ENCODE measurements at places on chromosomes 2 and 18. TPM values are rescaled to one million over a fixed set of nuclear protein-coding genes. Genes with fewer than 3 reads are reported as not detected.

DNA sequence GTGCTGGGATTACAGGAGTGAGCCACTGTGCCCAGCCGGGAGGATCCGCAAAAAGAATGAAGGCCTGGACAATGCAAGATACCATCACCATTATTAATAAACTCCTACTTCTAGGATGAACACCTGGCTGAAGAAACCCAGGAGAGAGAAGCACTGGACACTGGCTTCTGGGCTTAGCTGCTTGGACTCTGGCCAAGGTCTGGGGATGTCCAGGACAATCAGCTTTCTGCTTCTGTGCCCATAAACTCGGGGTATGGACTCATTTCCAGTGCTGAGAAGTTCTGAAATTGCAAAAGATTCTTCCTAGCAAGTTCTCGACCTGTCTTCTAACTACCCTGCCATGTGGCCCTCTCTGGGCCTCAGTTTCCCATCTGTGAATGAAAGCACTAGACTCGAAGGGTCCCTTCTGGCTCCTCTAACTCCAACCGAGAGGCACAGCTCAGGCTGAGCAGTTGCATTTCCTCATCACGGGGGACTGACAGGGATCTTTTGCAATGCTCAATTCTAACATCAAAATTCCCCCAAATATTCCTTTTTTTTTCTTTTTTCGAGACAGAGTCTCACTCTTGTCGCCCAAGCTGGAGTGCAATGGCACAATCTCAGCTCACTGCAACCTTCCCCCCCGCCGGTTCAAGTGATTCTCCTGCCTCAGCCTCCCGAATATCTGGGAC, 2.4 kb upstream of the SH2D6 start:
- no peak for ATAC-seq

- ATAC-seq: no peak
Measured at GRCh38 chr2:210915912-210916311, 359.5 kb downstream of the CPS1 start.

DNER gene
- 0.64 TPM for total RNA-seq

RGPD3 gene
- total RNA-seq: 0.81 TPM

GRCh38 chr2:27942612-27943547, 52.4 kb downstream of the BABAM2 start:
- no peak for ATAC-seq

GRCh38 chr18:23237524-23238151, 102.4 kb downstream of the CABLES1 start:
- no peak for ATAC-seq

DAW1 gene
- not detected for total RNA-seq

MBOAT2 gene
- 33.1 TPM for total RNA-seq

TTN gene
- total RNA-seq: 0.99 TPM

DNA sequence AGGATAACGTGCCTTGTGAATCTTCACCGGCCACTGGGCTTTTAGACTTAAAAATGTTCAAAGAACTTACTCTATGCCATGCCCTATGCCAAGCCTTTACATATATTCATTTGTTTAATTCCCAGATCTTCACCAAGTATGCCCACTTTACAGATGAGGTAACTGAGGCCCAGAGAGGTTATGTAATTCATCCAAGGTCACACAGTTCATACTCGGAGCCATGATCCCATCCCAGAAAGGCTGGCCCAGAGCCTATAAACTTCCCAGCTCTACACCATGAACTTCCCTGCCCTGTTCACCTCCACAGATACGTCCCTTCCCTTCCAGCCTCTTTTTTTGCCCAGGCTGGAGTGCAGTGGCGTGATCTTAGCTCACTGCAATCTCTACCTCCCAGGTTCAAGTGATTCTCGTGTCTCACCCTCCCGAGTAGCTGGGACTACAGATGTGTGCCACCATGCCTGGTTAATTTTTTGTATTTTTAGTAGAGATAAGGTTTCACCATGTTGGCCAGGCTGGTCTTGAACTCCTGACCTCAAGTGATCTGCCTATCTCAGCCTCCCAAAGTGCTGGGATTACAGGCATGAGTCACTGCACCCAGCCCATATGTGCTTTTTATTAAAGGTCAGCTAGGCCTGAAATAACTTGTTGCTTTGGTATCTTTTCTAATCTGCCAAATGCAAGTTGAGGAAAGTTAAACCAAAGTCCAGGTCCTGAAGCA, 44.1 kb downstream of the MTHFD2 start:
- no peak for ATAC-seq

UGT1A1 gene
- total RNA-seq: not detected

- ATAC-seq: no peak
Measured at GRCh38 chr18:21760321-21760720, 19.7 kb downstream of the MIB1 start.

OR6B2 gene
- total RNA-seq: not detected

All from motor neuron (in vitro differentiated cells).